Esophagus mucosa (tissue), 1 donor: ENCODE measurements at places on chromosomes 4 and X.

DNA sequence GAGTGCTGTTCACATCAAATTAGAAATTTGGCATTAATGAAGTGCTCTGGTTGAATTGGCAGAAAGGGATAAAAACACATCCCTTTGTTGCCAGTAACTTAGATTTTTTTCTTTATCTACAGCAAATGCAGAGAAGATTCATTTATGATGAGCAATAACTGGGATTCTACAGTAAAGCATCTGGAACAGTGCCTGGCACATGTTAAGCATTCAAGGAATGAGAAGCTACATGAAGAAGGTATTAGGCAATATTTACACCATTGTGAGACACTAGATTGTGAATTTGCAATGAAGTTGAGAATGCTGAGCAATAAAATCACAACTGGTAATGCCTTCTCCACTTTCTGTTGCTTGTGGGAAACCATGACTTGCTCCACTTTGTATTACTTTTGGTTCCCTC, 33.5 kb downstream of the PCDH19 start:
- ATAC-seq = peak; percentile 73

DNA sequence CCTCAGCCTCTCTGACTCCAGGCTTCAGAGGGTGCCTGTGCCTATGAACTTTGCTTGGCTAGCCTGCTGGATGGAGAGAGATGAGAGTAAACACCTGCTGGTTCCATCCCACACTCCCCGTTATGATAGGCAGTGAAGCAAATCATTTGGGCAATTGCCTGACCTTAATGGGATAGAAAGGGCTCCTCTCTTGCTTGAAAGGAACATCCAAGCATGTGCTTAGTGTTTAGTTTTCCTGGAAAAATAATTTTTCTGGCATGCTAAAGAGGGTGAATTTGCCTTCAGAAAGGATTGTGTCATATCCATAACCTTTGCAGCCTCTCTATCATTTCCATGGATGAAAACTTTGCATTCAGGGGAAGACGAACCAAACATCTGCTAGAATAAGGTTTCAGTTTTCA, 10.8 kb downstream of the PLAC1 start:
- ATAC-seq = no peak

DNA sequence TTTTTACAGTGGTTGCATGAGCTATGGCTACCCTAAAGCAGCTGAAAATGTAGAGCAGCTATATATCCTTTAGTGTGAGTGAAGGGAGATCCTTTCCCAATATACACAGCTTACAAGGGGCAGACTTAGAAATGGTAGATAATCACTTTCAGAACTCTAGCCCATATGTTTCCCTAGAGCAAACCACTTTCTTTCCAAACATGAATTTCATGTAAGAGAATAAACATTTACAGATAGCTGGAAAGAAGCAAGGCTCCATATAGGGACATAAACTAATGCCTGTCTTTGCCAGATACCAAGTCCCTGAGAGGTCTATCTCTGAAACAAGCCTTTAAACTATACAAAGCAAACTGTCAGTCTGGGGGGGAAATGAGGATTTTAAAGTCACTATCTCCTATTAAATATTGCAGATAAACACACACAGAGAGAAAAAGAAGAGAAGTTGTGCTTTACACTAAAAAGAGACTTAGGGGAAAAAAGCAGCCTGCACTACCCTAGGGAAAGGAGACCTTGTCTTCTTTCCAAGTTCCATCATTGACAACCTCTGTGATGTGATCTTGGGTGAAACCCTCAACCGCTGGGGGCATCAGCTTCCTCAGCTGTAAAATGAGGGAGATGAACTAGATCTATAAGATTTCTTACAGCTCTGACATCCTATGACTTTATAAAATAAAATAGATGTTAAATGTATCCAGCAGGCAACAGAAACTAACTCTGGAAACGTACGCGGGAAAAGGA, 73.6 kb downstream of the TMEM156 start:
- no peak for ATAC-seq

DNA sequence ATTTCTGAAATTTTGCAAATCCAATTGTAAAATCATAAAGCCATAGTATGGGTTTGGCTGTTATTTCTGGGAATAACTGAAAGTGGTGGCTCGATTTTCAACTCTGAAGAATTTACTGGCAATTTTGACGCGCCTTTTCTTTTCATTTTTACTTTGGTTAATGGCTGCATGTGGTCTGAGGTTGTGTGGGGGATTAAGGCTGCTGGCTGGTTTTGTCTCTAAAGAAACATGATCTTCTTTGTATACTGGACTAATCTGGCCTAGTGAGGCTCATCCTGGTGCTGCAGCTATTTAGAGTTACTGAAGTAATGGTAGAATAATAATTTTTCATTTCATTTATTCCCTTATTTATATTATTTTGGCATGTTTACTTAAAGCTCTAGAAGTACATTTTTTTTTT, 164.0 kb downstream of the RNF150 start:
- ATAC-seq = no peak

DNA sequence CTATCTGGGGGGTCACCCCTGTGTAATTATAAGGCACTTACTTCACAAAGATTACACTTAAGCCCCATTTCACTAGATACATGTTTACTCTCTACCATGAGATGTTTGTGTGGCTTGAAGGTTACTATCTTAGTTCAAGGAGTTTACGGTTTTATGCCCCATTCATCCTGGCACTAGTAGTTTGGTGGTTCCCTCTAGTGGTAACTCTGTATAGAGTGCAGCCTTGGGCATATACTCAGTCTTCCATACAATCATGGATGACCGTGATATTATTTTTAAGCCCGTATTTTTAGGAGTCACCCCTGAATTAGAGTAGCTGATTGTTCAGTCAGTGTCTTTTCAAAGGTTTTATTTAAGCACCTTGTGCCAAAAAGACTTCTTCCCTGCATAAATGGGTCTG, 109.9 kb upstream of the FAM47C start:
- no peak for ATAC-seq

DNA sequence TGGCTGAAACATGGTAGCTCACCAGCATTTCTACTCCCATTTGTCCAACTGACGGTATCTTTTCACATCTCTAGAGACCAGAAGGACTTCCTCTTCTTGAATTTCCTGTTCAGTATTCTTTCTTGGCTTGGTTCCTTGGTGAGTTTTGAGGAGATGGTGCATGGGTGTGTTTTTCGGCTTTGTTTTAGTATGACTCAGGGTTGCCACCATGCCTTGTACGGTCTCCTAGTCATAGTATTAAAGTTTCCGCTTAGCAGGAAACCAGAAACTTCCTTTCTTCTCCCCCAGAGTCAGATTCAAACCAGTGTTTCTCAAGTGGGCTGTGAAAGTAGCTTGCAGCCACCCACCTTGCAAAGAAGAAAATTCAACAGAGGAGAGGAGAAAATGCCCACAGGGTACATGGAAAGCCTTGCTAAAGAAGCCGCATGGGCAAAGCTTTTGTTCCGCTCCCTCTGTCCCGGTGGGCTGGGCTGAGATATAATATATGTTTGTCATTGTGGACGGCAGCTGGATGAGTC, 5.7 kb downstream of the CD99 start:
- ATAC-seq = peak; percentile 92
